ENCODE measurements at places on chromosomes 5 and 9.

- no peak for DNase-seq
Measured at GRCh38 chr9:116550696-116551436, 136.2 kb upstream of the TRIM32 start.

- DNase-seq = no peak
Measured at GRCh38 chr5:107615299-107615817, 55.4 kb downstream of the EFNA5 start.

- no peak for DNase-seq
Measured at GRCh38 chr9:136016572-136017288, 55.6 kb upstream of the UBAC1 start.

- DNase-seq = no peak
Measured at GRCh38 chr9:109805050-109805449, 25.1 kb downstream of the PALM2AKAP2 start.
